ENCODE measurements at places on chromosomes 13 and 19.

DNA sequence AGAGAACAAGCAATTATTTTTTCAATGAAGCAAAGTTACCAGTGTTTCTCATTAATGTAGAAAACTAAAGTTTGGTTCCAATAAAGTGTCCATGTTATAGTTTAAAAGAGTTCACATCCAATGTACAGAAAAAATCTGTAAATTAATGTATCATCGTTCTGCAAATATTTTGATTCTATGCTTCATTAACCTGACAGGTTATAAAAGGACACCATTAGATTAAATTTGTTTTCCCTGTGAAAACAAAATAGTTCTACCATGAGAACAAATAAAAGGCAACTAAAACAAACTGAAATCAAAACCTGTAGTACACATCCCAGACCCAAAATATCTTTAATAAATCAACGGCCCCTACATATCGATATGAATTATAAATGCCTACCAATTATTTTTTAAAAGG is 85.1 kb downstream of the ABCC4 start:
- DNase-seq, result no peak

DNA sequence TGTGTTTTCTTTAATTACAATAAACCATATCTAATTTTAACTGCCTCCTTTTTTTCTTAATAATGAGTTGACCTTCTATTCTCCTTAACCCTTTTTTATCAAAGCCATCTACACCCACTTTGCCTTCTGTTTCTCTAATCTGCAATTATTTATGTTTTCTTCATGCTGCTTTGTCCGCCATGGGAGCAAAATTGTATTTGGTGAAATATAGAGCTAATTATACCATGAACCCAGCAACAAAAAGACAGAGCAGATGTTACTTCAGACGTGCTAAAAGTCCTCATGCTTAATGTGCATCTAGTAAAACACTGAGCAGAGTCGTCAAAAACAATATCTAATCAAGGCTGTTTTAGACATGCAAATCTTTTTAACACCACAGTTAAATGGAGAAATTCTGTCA is 264.7 kb downstream of the DACH1 start:
- no peak for DNase-seq

DNA sequence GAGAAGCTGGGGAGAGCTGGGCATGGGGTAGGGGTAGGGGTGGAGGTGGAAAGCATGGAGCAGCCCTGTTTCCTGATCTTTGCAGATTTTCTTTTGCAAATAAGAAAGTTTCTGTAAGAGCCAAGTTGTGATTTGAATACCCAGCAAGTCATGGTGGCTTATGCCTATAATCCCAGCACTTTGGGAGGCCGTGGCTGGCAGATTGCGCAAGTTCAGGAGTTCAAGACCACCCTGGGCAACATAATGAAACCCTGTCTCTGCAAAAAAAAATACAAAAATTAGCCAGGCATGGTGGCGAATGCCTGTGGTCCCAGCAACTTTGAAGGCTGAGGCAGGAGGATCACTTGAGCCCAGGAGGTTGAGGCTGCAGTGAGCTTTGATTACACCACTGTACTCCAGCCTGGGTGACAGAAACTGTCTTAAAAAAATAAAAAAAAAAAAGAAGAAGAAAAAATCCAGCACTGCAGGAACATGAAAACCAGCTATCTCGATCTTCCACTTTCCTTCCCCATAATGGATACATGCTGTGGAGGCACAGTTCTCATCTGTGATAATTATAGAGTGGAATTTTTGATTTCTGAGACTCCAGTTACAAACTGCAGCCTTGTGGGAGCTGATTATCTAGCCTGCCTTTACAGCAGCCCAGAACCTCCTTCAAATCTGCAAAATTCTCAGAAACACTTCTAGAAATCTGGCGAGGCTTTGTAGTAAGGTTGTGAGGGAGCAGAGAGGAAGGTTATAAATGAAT is 12.1 kb upstream of the TEX26 start:
- DNase-seq, result no peak

DNA sequence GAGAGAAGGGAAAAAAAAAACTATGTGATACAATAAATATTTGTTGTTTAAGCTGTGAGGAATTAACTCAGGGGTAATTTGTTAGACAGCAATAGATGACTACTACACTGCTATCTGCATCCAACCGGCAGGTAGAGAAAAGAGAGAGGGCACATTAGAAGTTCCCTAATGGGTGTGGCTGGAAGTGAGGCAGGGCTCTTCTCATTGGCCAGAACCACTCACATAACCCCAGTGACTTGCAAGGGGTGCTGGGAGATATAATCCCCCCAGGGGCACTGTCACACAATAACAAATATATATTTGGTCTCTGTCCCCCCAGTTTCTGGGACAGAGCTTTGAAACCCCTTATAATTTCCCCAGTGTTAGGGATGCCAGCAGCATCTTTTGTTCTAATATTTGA is 24.3 kb downstream of the FGF21 start:
- DNase-seq, result no peak

DNA sequence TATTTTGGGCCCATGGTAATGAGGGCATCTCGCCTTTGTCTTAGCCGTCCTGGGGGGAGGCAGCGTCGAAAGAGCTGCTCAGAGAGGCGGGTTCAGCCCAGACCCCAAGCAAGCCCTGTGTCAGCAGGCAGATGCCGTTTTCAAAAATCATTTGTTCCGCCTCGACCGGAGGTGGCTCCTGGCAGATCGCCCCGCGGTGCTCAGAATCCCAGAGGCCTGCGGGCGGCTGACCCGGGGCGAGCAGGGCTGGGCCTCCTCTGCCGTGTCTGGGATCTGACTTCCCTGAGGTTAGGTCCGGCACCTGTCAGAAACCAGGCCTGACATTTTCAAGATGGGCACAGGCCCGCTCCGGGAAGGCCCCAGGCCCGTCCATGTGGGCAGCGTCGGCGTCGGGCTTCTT is 36.1 kb downstream of the CRTC1 start:
- DNase-seq, result no peak

DNA sequence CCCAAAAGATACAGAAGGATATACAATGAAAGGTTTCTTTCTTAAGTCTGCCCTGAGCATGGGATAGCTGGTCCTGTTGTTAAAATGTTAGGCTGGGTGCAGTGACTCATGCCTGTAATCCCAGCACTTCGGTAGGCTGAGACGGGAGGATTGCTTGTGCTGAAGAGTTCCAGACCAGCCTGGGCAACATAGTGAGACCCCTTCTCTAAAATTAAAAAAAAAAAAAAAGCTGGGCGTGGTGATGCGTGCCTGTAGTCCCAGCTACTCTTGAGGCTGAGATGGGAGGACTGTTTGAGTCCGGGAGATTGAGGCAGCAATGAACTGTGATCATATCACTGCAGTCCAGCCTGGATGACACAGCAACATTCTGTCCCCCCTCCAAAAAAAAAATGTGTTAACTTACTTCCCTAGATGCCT is 52.5 kb upstream of the SHKBP1 start:
- no peak for DNase-seq

- no peak for DNase-seq
Measured at GRCh38 chr19:44608391-44608821, 5.0 kb upstream of the IGSF23 start.

GRCh38 chr19:56351208-56351607 is 36.6 kb upstream of the ZSCAN5A start:
- DNase-seq, result no peak

All from activated CD4-positive, alpha-beta T cell treated with anti-CD3 and anti-CD28 coated beads for 4 hours (primary cell).